GM12865 (cell line): ENCODE measurements at places on chromosomes 5 and 9.

DNA sequence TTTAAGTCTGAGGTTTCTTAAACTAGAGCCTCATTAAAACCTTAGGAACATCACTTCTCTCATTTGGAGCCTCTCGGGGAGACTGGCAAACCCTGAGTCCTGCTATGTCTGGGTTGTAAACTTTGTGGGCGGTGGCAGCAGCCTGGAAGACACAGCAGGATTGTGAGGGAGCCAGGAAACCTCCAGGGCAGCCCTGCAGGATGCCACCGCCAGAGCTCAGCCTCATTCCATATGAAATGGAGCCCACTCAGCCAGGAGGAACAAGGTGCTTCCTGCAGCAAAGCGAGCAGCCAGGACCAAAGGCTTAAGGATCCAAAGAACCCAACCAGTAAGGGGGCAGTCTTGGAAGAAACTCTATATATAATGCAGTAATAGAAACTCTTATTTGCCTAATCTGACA is 37.9 kb upstream of the IDNK start:
- DNase-seq, result no peak

DNA sequence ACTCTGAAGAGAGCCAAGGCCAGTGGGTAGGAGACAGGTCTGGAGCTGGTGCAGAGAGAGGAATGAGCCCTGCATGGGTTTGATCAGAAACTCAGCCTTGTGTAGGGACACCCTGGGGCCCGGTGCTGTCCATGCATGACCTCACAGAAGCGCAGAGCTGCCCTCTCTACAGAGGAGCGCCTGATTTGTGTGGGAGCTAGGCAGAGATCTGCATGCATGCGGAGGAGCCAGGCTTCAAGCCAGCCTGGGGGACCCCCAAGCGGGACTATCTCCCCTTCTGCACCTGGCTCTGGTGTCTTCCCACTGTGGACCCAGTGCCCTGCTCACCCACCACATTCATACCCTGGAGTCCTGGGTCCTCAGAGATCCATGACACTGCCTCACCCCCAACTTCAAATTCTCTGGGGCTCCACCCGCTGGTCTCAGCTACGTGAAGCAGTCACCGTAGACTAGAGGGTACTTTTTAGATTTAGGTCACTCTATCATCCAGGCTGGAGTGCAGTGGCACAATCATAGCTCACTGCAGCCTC is 2.6 kb upstream of the LCN2 start:
- no peak for DNase-seq

DNA sequence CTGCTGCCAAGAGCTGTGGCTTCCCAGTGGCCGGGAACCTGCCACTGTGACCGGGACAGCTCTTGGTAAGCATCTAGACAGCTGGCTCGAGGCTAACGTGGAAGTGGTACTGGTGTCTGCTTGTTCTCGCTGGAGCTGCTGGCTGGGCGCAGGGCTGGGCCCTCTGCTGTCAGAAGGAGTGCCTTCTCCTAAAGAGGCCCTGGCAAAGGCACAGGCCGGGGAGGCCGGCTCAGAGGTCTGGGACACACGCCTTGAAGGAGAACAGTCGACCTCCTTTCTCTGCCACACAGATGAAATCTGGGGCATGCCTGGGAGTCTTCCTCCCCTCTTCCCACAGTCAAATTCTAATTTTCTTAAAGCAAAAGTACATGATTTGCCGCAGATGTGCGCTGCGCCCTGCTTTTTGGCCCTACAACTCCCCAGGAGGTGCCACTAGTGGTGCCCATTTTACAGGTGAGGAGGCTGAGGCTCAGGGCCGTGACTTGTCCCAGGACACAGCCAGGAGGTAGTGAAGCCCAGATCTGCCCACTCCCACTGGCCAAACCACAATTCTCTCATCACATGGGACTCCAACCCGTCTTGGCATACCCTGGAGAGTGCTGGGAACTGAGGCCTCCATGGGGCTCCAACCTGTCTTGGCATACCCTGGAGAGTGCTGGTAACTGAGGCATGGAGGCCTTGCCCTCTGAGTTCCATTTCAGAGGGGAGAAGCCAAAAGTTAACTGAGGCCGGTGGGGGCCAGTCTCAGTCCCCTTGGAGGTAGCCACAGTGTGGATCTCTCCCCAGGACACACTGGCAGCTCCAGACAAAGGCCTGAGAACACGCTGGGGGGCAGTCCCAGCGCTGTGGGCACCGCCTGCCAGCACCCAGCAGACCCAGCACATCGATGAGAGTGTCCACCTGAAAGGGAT is 12.0 kb upstream of the RXRA start:
- no peak for DNase-seq

- DNase-seq, result no peak
Measured at GRCh38 chr5:103472265-103472664, 90.3 kb downstream of the NUDT12 start.

DNA sequence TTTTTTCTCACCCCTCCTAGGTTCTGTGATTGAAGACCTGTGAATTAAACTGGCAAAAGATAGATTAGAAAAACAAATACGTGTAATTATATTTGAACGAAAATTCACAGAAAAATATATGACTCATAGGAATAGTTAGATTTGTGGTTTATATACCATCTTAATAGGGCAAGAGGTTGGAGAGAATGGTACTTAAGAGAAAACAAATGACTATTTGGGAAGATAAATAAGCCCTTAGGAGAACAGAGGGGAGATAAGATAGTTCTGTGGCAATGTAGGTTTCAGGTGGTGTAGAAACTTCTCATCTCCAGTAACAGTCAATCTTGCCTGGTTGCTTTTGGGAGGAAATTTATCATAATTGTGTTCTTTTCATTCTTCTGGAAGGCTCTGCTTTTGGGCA is 122.0 kb downstream of the PRDM9 start:
- no peak for DNase-seq

DNA sequence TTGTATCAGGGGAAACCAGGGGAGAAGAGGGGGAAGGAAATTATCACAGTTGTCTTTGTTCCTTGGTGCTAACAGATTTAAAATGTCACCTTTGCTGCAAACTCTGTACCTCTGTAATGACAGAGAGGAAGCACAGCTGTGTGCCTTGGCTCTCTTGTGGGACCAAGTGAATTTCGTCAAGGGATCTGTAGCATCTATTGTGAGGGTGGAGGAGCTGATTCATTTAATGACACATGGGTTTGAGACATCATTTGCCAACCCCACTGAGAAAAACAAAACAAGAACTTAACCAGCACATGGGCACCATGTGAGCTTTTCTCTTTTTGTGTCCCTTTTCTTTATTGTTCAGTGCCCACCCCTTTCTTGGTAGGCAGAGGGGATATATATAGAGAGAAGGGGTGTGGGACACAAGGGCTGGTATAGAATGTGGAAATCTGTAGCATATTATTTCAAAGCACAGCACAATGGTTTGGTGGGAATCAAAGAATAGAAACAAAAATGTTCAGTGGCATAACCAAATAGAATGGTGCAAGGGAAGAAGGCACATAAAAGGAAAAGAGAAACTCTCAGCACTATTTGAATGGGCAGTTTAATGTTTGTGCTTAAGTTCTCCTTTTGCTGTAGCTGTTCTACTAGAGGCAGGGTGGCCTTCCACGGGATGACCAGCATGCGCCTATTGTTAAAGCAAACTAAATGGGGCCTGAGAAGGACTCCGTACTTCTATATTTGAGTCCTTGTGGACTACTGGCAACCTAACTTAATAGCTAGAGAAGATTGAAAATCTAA is 63.3 kb downstream of the LIX1 start:
- DNase-seq, result peak; percentile 17

DNA sequence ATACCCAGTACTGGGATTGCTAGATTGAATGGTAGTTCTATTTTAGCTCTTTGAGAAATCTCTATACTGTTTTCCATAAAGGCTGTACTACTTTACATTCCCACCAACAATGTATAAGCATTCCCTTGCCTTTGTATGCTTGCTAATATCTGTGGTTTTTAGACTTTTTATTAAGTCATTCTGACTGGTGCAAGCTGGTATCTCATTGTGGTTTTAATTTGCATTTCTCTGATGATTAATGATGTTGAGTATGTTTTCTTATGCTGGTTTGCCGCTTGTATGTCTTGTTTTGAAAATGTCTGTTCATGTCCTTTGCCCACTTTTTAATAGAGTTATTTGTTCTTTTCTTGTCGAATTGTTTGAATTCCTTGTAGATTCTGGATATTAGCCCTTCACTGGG is 512.7 kb upstream of the PAPPA start:
- DNase-seq, result no peak

- peak; percentile 41 for DNase-seq
Measured at GRCh38 chr9:70484232-70485130, 70.0 kb upstream of the KLF9 start.

- DNase-seq, result no peak
Measured at GRCh38 chr9:81150016-81150625, 539.2 kb downstream of the TLE1 start.

DNA sequence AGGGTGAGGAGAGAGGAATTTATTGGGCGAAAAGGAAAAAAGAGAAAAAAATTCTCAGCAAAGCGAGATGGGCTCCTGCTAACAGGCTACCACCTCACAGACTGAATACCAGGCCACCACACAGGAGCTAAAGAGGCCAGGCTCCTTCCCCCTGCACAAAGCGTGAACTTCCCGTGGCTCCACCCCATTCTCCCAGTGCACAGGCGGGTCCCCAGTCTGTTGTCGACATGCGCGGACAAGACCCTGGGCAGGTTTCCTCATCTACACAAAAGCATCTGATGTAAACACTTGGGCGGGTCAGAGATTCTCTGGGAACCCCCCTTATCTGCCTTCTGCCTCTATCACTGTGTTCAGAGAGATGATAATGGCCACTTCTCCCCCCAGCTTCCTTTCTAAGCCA is 34.2 kb downstream of the IL31RA start:
- no peak for DNase-seq

- DNase-seq, result no peak
Measured at GRCh38 chr5:60256546-60256945, 363.0 kb upstream of the PDE4D start.

GRCh38 chr9:21903380-21903965 is 90.7 kb downstream of the CDKN2A start:
- no peak for DNase-seq

DNA sequence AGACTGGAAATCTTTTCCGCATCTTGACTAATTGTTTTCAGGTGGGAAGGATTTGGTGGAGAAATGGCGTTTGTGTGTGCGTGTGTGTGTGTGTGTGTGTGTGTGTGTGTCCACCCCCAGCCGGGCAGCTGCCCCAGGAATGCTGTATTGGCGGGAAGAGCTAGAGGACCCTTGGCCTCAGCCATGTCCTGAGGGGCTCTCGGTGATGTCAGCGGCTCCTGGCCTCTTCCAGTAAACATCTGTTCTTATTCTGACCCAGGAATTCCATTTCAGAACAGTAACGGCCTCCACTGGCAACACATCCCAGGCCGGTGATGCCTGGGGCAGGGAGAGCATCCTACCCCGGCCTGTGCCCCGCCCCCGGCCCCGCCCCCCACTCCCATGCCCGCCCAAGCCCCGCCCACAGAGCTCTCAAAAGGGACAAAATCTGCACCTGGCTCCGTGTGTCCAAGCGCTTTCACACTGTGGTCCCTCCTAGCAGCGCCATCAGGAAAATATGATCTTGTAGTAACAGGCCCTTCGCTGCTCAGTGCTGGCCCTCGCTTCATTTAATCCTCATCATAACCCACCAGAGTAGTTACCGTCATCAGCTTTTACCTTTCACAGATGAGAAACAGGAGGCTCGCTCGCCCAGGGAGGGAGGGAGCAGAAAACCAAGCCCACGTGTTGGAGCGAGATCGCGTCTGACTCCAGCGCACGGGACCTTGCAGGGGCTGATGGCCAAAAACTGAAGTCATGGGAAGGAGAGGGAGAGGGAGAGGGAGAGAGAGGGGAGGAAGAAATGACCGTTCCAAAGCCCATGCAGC is 18.9 kb downstream of the ADAMTS2 start:
- DNase-seq, result no peak

DNA sequence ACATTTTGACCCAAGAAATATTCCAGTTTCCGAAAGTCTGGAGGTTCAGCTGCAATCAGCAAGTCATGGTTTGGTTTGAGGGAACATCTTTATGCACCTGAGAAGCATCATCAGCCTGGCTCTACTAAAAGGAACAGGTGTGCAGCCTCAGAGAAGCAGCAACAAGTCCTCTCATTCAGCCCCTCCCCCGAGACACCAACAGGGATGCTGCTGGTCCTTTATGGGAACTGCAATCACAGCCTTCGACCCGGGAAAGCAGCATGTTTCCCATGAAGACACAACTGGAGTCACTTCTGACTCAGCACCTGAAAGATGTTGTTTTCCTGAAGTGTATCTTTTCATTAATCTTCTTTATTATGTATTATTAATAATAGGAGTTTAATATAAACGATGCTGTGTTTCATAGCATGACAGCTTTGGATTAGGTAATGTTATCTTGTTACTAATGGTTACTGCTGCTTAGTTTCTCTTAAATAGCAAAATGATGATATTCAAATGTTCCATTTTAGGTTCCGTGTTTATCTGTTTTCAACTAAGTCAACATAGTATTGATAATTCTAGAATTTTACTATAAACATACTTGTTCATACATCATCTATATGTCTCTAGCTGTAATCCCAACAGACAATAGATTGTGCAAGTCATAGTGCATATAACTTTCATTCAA is 15.6 kb upstream of the NREP start:
- DNase-seq, result no peak

- no peak for DNase-seq
Measured at GRCh38 chr5:68191083-68191791, 24.3 kb upstream of the PIK3R1 start.

DNA sequence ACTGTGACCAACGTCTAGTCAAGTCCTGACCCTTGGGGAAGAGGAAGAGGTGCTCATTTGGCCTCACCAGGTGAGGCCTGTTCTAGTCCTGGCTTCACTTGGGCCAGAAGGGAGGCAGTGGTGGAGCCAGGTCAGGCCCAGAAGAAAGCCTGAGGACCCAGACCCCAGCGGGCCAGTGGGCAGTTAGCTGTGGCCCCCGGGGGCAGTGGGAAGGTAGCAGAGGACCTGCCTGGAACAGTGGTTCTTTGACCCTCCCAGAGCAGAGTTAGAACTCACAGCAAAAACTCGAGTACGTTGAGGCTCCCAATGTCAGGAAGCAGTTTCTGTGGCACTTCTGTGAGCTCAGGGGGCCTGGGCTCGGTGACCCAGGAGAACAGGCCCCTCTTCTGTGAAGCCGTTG is 66.0 kb upstream of the GARNL3 start:
- no peak for DNase-seq

DNA sequence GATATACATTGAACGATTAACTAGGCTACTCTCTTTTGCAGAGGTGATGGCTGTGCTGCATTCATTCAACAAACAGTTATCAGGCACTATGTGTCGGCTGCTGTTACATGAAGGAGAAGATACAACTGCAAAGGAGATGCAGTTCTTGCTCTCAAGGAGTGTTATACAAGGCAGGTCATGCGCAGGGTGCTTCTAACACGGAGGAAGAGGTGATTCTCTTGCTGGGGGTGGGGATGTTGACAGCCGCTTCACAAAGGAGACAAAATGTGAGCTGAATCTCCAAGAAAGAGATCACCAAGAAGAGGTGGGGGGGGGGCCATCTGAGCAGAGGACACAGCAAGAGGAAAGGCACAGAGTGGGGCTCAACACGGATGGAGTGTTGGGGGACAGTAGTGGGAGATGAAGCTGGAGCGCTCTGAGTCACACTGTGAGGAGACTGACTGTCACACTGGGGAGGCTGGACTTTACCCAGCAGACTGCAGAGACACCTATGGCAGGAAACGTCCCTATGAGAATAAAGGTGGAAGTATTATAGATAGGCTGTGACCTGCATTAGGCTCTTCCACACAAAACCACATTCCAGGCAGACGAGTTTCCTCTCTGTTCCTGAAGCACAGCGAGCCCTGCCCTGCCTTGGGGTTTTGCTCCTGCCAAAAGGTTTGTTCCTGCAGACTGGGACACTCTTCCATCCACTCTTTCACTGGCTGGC is 20.9 kb downstream of the NDUFA8 start:
- DNase-seq, result no peak

- no peak for DNase-seq
Measured at GRCh38 chr5:136006761-136007251, 22.0 kb upstream of the TGFBI start.

- peak; percentile 21 for DNase-seq
Measured at GRCh38 chr5:36908544-36909260, 32.1 kb downstream of the NIPBL start.
